ENCODE measurements at places on chromosomes 4 and X.

GRCh38 chrX:39645178-39645895, 452.4 kb downstream of the BCOR start:
- DNase-seq = peak; percentile 25

DNA sequence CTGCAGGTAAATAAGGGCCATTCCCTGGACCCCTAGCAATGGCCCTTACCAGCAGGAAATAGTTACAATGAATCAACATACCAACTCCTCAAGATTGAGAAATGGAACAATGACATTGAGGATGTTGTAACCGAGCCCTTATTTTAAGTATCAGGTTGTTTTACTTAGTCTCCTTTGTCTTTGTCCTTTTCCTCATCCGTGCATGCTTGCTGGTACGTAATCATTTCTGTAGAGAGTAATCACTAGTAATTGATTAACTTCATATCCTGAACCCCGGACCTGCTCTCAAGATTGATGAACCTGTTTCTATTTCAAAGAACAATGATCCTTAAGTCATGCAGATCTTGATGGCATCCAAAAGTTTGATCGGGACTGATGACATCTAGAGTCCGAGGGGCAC, 98.6 kb upstream of the LANCL3 start:
- no peak for DNase-seq

DNA sequence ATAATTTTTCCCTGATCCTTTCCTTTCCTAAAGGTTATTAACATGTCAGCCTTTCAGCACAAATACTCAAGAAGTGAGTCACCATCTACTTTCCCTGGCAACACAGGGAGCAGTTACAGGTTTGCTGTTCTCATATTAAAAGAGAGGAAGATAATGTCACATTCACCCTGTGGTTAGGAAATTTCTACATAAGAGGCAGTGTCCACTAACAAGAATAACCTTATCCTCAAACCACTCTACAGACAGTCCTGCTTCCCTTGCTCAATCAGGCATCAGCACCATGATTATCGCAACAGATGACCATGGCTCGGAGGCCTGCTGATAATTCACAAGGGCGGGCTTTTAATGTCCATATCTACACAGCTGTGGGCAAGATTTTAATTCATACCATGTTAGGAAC, 30.9 kb downstream of the RNF150 start:
- no peak for DNase-seq

DNA sequence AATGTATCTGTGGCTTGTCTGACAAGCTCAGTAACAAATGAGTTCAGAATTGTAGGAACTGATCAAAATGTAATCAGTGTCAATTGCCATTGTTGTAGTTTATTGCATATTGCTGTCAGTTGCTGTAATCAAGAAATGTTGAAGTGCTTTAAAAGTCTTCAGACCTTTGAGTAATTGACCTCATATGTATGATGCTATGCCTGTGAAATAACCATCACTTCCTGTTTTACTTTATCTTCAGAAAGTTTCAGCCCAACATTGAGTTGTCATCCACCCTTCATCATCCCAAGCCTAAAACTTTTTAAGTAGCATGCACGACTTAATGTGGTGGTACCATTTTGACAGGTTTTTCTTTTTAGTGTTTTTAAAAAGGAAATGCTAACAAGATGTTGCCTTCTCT, 212.4 kb downstream of the ARHGAP10 start:
- no peak for DNase-seq

DNA sequence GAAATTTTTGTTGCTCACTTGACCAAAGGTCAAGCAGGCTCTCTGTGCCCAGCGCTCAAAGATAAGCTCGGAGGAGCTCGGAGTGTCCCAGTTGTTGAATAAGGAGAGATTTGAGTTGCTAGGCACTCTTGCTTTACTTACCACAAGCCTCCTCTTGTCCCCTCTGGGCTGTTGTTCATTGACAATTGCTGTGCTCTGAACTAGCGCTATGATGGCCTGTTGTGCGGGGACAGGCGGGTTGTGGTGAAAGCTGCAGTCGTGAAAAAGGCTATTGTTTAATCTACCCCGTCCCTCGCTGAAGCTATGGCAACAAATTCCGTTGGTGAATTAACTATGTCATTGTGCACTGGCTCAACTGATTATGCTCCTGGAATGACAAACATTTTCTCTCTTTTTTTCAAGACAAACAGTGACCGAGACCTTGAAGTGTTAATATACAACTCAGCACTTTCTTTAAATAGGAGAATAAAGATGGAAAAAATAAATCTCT, 21.0 kb upstream of the POLA1 start:
- DNase-seq = no peak

GRCh38 chr4:56115898-56116297, 167.2 kb downstream of the CEP135 start:
- DNase-seq = no peak

GRCh38 chrX:16119353-16120220, 3.8 kb upstream of the GRPR start:
- peak; percentile 4 for DNase-seq

DNA sequence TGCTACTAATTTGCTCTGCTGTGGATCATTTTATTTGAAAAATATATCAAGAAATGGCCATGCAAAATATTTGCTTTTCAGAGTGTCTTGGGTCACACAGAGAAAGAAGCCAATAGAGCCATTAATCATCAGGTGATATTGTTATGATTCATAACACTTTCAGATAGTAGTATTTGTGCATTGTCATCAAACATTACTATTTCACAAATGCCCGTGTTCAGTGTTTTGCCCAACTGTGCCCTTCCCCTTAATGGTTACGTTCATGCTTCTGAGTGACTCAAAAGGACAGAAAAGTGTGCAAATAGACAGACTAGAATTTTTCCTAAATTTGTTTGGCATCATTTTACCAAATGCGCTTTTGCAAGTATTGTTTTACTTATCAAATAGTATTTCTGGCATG, 46.5 kb downstream of the PHOX2B start:
- DNase-seq = peak; percentile 26

DNA sequence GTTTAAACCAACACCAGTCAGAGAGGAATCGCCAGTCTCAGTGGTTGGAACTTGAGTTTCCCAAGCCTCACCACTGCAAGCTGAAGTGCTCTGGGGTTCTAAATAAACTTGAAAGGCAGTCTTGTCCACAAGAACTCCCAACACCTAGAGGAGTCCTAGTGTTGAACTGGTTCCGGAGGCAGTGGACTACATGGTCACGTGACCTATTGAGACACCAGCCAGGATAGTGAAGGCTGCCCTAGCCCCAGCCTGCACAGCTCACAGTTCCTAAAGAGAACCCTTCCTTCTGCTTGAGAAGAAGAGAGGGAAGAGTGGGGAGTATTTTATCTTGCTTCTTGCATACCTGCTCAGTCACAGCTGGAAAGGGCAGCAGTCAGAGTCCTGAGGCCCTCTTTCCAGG, 1012.7 kb upstream of the ADGRL3 start:
- DNase-seq = no peak

- DNase-seq = no peak
Measured at GRCh38 chrX:11406109-11406765, 113.0 kb downstream of the AMELX start.
